ENCODE measurements at places on chromosomes 7 and 10.

- no peak for DNase-seq
These were observed 111.3 kb downstream of the FRMD4A start for GRCh38 chr10:14219411-14219810.

DNA sequence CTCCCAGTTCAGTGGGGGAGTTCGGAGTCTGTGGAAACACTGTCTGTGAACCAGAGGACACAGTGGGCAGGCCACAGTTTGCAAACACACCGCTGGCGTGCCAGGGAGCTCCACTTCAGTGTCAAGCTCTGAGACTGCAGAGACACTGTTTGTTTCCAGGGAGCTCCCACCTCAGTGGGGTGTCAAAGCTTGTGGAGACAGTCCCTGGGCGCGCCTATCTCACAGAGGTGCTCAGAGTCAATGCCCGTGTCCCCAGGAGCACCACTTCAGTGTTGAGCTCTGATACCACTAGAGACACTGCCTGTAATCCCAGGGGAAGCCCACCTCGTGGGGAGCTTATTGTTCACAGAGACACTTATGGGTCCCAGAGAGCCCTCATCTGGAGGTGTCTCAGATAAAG lies 4.3 kb downstream of the MYO1G start:
- DNase-seq = no peak

GRCh38 chr7:108001764-108002725 lies 916 bp downstream of the LAMB1 start:
- no peak for DNase-seq

DNA sequence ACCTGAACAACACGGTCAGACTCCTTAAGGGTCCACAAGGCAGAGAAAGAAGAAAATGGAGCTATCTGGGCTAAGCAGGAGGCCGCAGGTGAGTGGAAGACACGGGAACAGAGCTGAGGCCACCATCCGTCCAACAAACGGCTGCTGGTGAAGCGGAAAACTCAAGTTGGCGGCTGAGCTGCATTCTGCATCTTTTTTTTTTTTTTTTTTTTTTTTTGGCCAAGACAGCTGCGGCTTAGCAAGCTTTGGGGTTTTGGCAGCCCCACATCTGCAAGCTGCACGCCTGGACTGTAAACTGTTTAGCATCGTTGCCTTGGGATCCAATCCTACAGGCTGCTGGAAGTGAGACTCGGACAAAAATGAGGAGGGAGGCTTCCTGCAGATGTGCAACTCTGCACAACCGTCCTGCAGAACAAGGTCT lies 37.4 kb downstream of the RGS10 start:
- no peak for DNase-seq

DNA sequence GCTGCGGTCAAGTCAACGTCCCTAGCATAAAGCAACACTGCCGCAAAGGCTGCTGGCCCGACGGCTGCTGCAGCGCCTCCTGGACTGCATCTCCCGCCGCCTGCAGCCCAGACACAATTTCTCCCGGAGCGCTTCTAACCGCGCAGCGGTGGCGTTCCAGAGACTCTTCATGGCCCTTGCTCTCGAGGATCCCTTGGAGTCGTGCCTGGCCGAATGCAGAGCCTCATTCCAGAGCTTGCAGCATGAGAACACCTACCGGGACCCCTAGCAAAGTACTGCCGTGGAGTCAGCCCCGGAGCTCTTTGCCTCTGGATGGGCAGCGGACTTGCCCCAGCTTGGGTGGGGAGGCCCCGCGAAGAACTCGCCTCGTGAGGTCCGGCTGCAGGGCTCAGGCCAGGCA lies 79.7 kb upstream of the ZNF32 start:
- DNase-seq = no peak

DNA sequence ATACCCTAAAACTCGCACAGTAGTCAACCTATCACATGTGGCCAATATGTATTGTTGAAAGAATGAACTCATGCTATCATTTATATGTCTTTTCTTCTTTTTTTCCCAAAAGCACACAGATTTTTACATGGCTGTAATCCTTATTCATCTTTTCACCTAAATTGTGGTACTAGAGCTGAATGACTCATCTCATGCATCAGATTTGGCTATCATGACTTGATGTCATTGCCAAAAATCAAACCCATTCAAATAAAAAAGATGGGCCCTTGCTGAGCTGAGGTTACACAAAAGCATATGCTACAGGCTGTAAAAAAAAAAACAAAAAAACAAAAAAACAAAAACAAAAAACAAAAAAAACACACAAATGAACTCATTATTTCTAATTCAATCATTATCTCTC lies 3.3 kb upstream of the LMOD2 start:
- DNase-seq = no peak

Measured in stimulated activated CD4-positive, alpha-beta T cell treated with anti-CD3 and anti-CD28 coated beads, Interleukin-1b, Interleukin-23, amount 100 ng/mL, for 1 hour (primary cell).